Left ventricle myocardium inferior (tissue), 1 donor: ENCODE measurements at places on chromosomes 6 and 20. TPM values are rescaled to one million over a fixed set of nuclear protein-coding genes. Genes with fewer than 3 reads are reported as not detected.

- no peak for DNase-seq
Observed at GRCh38 chr6:63580704-63580961, 8.4 kb downstream of the LOC128125822 start.

DNA sequence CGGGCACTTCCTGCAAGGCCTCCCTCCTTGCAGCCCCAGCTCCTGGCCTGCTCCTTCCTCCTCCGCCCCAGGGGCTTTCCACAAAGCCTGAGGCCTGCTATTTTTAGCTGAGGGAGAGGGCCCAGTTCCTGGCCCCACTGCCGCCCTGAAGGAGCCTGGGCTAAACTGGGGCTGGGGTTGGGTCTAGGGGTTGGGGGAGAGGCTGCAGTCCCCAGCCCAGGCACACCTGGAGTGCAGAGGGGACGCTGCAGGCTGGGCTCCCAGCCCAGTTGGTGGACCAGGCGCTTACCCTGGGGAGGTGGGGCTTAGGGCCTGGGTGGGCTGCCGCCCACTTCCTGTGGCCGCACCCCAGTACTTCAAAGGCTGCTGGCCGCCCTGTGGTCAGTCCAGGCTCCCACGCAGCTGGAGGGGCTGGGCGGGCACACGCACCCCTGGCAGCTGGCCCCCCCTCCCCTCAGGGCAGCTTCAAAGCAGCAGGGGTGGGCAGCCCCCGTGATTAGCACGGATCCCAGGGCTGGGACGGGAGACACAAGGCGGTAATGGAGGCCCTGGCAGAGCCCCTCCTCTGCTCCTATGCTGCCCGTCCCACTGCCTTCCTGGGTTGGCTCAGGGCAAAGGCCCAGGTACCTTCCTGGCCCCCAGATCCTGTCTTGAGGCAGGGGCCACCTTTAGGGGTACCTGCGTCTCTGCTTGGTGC is 7.1 kb upstream of the ABHD16B start:
- no peak for DNase-seq

The SIRPD gene
- not detected for total RNA-seq

The VGLL2 gene
- total RNA-seq, result 2.4 TPM

DNA sequence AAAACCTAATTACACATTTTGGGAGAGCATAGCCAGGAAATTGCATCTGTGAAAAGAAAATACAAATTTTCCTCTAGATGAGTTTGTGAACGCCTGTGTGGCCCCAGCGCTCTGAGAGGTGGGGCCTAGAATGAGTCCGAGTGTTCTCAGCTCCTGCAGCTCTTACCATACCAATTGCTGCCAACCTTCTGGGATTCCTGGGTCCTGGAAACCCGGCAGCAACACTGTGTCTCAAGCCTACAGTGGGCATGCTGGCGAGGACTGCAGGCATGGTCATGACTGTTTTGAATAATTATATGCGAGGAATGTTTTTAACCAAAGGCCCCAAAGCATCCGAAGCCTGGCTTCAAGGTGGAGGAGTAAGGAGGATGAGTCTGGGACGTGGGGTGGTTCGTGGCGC is 90.4 kb downstream of the SERAC1 start:
- no peak for DNase-seq

DNA sequence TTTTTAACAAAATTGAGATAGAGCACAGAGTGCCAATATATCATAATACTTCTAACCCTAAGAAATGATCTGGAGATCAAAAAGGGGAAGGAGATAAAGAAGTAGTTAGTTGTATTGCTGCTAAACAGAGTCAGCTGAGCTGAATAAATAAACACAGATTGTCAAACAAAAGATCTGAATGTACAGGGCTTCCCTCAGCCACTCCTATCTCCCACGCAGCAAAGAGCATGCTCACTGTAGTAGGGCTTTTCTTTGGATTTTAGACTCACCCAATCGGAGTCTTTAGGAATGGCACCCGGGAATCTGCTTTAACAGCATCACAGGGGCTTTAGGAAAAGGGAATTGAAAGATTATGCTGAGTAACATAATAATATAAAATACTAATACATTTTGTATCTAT is 222.2 kb upstream of the STXBP5 start:
- no peak for DNase-seq

- no peak for DNase-seq
Observed at GRCh38 chr20:10250902-10251301, 32.3 kb downstream of the SNAP25 start.

GRCh38 chr20:51372176-51372803 is 170.2 kb downstream of the NFATC2 start:
- peak; percentile 59 for DNase-seq

The PEX6 gene
- total RNA-seq, result 28.9 TPM

The B3GALT4 gene
- total RNA-seq, result 7.5 TPM

DNA sequence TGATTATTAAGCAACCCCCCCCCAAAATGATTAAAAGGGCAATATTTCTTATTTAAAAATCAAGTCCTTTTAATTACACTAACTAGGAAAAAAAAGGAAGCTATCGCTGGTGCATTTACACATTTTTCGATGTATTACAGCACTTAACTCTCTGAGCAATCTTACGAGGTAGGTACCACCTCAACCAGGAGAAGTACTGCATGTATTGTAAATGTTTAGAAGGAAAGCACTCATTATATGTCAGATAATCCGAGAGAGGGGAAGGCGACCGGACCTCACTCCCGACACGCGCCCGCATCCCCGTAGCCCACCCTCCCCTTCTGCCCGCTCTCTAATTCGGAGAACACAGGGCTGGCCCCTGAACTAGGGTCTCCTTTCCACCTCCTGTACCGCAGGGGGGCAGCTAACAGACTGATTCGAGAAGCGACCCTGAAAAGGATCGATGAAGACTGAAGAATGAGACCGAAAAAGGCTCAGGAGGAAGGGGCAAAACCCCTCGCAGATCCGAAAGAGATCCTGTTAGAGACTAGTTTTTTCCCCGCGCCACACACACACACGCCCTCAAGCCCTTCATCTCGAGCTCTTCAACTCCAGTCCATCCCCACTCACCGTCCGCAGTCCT is 337 bp downstream of the ESF1 start:
- no peak for DNase-seq

The PPP1R16B gene
- total RNA-seq, result 6.3 TPM

DNA sequence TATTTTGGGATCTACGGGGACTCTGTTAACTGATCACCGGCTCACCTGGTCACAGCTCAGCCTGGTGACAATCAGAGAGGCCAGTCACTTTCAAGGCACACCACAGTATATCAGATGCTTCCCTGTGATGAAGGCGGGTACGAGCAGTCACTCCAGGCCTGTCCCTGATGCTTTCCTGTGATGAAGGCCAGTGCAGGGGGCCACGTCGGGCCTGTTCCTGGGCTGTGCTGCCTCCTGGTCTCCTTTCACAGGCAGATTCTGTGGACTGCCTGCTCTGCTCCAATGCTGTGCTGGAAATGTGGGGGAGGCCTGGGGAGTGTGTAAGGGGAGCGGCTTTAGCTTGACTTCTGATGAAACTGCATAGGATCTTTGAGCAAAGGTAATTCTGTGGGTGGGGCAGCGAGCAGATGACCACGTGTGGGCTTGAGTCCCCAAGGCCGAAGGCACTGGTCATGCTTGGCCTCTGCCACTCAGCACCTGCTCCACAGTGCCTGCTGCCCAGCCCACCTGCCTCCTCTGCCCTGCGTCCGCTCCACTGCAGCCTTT is 372.6 kb downstream of the TAF4 start:
- DNase-seq, result no peak

The PREX1 gene
- 11.2 TPM for total RNA-seq

DNA sequence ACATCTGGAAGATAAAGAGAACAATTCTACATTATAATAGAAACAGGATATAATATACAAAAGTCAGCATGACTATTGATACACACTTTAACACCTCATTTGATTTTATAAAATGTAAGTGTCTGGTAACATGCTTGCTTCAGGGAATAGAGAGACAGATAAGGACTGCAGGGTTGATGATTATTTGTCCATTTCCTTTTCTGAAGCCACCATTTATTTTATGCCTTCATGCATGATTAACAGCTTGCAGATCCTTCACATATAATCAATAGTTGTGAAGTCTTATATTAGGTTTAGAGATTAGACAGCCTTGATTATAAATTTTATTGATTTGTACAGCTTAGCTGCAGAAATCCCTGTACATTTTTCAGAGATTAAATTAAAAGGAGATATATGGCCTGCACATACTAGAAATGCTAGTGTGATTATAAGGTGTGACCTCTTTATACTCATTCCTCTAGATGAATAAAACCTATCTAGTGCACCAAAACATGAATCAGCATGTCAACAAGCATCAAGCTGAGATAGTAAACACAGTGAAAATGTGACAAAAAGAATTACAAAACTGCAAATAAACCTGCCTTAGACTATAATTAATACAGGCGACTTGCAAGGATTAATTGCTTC is 198.8 kb upstream of the THEMIS start:
- DNase-seq, result no peak

- no peak for DNase-seq
Observed at GRCh38 chr6:111187874-111188273, 100.6 kb downstream of the SLC16A10 start.

DNA sequence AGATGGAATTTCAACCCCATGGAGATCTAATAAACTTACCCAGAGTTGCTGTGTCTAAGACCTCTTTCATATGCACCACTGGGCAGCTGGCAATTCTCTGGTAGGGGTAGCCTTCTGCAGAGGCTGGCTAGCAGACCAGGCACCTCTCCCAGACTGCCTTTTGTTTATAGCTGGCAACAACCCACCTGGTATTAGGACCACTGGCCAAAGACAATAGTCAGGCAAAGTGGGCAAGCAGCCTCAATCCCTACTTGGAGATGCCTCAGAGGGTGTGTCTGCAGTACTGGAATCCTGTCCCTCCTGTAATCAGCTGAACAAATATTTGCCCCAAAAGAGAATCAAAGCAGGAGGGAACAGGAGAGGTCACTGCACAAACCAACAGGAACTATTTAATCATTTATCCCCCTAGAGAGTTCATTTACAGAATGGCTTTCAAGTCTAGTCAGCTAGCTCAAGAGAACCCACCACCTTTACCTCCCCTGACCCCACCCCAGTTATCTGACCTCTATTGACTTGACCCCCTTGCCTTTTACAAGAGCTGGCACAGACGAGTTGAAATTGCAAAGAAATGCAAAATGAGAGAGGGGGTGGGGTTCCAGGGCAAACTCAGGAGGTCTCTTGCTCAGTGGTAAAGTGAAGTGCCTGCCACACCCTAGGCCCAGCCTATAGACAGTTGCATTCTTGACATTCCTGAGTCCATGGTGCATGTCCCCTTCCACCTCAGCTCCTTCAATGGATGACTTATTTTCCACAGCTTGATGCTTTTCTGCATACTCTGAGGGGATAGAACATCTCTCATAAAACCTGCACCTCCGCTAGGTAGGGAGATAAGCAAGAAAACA is 2.8 kb downstream of the BCL2L1 start:
- DNase-seq, result no peak

The CGA gene
- total RNA-seq, result not detected

DNA sequence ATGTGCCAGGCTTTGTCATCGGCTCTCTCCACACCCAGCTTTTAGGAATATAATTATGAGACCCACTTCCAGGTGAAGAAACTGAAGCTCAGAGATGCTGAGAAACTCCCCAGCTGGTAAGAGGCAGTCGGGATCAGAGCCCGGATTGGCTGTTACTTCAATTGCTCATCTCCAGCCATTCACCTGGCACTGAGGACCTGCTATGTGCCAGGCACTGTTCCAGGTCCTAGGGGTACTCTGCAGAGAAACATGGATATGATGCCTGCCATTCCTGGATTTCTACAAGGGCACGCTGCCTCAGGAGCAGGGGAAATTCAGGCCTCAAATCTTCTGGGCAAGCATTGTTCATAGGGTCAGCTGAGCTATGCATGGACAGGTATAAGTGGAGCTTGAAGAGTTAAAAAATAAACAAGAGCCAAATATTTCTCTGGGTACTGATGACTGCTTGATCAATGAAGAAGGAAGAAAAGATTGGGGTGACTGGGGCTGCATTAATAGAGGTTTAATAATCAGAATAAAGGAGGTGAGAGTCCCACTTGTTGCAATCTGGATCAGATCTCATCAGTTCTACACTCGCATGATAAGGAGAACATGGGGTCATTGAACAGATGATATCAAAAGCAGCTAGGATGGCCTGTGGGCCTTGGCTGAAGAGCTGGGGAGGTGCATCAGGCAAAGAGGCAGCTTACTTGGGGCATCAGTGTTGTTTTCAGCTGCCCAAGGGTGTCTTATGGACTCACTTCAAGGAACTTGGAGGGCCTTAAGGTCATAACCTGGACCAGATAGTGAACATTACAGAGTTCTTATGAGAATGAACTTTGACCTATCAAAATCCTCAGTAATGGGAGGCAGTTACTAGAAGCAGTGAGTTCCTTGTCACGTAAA is 80.9 kb upstream of the TOX2 start:
- DNase-seq, result no peak

DNA sequence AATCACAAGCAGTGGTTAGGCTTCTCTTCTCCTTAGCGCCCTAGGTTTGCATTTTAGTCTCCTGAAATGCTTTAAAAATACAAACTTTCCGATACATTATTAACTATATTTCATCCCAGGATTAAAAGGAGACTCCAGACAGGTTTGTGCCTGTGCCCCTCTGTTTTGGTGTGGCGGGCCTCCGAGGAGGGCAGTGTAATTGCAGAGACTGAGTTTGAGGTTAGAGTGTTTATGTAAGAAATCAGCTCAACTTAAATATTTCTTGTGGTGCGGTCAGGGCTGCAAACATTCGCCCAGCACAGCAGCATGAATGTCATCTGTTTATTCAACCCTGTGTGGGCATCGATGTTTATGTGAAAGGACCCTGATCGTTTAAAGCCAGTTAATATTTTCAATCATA is 130.4 kb upstream of the AKAP12 start:
- DNase-seq, result no peak
